ENCODE measurements at places on chromosomes 12 and 14.

GRCh38 chr12:12378616-12379015 is 21.7 kb downstream of the BORCS5 start:
- no peak for DNase-seq

- no peak for DNase-seq
Measured at GRCh38 chr12:106123110-106123509, 15.6 kb downstream of the NUAK1 start.

DNA sequence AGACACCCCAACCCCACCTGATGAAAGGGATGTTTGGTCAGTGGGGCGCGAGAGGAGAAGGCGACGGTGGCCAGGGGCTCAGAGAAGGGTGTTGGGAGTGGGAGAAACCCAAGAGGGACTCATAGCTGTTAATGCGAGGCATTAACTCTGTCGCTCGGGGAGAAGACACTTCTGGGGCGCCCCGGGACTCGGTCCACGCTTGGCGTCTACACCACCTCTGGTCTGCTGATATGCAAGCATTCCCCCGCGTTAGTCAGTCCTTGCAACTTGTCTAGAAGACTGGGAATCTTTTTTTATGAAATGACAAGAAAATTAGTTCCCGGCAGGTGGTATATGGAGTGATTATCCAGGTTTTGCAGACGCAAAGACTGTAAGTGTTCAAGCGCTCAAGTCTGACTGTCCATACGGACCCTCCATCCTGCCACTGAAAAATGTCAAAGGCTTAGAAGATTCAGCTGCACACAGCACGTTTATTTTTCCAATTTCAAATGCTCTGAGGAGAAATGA is 360 bp upstream of the SLC35F4 start:
- no peak for DNase-seq

DNA sequence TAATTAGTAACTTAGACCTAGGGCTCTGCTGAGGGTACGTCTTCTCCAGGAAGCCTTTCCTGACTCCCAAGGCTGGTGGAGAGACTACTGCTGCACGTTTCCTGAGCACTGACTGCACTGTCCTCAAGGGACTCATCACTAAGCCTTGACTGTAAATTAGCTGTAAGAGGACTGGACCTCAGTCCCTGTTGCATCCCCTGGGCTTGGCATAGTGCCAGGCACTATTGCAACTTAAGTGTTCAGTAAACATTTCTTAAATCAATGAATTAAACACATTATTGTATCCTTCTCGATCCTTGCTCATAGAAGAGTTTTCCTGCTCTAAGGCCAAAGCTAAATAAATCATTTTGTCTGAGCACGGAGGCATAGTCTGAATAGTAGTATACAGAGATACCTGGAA is 31.9 kb upstream of the IFNG-AS1 start:
- no peak for DNase-seq

DNA sequence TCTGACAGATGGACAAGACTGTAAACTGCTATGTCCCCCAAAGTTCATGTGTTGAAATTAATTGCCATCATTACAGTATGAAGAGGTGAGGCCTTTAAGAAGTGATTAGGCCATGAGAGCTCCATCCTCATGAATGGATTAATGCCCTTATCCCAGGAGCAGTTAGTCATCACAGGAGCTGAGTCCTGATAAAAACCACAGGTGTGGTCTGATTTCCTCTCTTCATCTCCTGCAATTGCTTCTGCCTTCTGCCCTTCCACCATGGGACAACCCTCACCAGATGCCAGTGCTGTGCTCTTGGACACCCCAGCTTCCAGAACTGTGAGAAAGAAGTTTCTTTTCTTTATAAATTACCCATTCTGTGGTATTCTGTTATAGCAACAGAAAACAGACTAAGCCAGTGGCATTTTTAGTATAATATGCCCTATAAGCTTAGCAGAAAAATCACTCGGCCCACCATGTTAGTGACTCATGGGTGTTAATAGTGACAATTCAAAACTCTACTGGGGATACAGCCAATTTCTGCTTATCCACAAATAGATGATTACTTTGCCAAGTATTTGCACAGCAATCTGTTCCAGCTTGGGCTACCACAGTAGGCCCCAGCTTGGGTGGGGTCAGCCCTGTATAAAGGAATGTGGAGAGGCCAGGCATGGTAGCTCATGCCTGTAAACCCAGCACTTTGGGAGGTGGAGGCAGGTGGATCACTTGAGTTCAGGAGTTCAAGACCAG is 129.0 kb upstream of the BCL2L14 start:
- no peak for DNase-seq
